ENCODE measurements at places on chromosomes 2 and 18. TPM values are rescaled to one million over a fixed set of nuclear protein-coding genes. Genes with fewer than 3 reads are reported as not detected.

The NFATC1 gene
- total RNA-seq = 62.7 TPM

- no peak for DNase-seq
Observed at GRCh38 chr18:63083020-63083531, 236.5 kb downstream of the BCL2 start.

- no peak for DNase-seq
Observed at GRCh38 chr2:152508446-152508845, 173.5 kb downstream of the FMNL2 start.

The SCN1A gene
- not detected for total RNA-seq

The IL18R1 gene
- 17.9 TPM for total RNA-seq

The PARD3B gene
- total RNA-seq = 0.27 TPM

The FSHR gene
- total RNA-seq = not detected

The RNF152 gene
- total RNA-seq = 1.2 TPM

- DNase-seq = no peak
Observed at GRCh38 chr2:11680182-11680900, 10.3 kb upstream of the NTSR2 start.

DNA sequence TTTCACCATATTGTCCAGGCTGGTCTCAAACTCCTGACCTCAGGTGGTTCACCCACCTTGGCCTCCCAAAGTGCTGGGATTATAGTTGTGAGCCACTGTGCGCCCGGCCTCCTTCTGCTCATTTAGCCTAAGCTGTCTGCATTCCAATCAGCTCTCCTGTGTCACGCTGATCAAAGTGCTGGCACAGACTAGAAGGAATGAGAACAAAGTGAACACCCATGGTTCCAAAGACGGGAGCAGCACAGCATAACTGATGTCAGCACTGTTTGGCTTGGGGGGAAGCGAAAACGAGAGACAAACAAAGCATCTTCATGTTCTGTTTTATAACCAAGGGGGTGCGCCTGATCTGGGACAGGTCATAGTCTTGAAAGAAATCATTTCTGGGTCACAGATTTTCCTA, 43.3 kb downstream of the DIPK1C start:
- DNase-seq = no peak

The MARCO gene
- total RNA-seq = 0.22 TPM

All from activated T-cell treated with anti-CD3 and anti-CD28 coated beads, Interleukin-2, amount 50 U/mL, for 4 hours (primary cell).